Activated CD8-positive, alpha-beta memory T cell treated with anti-CD3 and anti-CD28 coated beads for 1 hour (primary cell): ENCODE measurements at places on chromosomes 7 and 10.

DNA sequence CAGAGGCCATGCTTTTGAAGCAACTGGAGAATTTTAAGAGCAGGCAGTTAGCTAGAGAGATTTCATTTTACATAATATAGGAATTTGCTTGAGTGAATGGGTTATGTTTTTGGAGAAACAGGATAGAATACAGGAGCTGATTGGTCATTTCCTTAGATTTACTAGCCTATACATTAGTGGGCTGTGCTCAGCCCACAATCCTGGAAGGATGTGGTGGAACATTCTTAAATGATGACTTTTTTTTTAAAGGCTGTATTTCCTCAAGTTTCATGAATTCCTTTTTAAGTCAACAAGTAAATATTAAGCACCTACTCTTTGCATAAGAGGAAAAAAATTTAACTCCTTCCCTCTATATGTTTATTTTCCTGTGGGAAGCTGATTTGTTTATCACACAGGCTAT, 314.4 kb upstream of the BMPER start:
- DNase-seq: no peak

GRCh38 chr10:119406601-119407253, 135.8 kb downstream of the RGS10 start:
- no peak for DNase-seq

- no peak for DNase-seq
These were observed 13.5 kb upstream of the TSPAN13 start for GRCh38 chr7:16739863-16740622.

DNA sequence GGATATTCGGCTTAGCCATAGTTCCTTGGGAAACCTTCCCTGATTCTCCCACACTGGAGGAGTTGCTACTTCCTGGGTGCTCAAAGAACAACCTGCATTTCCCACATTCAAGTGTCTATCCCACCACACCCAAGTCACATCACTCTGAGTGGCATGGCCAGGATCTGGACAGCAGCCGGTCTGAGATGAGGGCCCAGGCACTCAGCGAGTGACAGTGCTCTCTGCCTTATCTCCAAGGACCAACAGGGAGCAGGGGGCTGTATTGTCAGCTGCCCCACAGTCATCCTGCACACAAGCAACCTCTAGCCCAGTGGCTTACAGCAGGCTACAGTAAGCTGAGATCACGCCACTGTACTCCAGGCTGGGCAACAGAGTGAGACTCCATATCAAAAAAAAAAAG, 16.1 kb upstream of the SLC18A3 start:
- DNase-seq: no peak

GRCh38 chr7:107622429-107622828, 38.2 kb upstream of the SLC26A4 start:
- DNase-seq: no peak

- DNase-seq: no peak
These were observed 179.5 kb downstream of the CREB5 start for GRCh38 chr7:28591725-28592349.

DNA sequence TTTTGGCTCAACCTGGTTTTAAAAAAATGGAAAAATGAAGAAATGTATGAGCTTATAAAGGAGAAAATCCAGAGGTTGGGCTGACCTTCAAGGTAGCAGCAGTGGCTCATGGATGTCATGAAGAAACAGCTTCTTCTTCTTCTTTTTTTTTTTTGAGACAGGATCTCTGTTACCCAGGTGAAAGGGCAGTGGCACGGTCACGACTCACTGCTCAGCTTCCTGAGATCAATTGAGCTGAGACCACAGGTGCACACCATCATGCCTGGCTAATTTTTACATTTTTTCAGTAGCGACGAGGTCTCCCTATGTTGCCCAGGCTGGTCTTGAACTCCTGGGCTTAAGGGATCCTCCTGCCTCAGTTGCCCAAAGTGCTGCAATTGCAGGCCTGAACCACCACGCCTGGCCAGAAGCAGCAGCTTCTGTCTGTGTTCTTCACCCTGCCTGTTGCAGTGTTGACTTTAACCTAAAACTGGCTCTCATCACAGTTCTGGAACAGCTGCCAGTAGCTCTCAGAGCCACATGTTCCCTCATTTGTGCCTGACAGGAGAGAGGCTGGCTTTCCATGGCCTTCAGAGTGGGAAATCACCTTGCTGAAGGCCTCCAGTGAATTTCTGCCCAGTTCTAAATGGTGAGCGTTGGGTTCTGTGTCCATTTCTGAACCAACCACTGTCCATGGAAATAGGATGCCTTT, 117.7 kb downstream of the PFKFB3 start:
- DNase-seq: no peak

DNA sequence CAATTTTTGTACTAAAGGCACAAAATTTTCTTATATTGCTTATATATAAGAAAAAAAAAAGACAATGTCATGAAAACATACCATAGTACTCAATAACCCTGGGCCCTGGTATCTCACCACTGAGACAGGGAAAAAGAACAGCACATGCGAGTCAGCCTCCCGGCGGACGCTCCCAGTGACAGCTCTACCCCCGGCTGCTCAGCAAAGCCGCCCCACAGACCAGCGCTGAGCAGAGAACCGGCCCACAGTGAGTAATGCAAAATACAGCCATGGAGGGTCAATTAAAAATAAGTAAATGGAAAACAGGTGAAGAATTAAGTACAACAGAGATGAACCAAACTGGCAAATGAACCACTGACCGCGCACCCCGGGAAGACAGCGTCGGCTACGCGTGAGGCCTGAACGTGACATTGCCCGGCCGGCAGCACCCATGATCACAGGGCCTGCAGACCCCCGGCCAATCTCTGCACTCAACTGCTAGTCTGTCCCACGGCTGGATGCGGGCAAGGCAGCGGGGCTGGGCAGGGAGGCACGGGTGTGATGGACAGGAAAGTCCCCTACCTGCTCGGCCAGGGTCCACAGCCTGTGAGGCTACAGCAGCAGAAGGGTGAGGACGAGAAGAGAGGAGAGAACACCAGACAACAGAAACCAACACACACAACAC, 175.9 kb downstream of the ZMYND11 start:
- DNase-seq: no peak

DNA sequence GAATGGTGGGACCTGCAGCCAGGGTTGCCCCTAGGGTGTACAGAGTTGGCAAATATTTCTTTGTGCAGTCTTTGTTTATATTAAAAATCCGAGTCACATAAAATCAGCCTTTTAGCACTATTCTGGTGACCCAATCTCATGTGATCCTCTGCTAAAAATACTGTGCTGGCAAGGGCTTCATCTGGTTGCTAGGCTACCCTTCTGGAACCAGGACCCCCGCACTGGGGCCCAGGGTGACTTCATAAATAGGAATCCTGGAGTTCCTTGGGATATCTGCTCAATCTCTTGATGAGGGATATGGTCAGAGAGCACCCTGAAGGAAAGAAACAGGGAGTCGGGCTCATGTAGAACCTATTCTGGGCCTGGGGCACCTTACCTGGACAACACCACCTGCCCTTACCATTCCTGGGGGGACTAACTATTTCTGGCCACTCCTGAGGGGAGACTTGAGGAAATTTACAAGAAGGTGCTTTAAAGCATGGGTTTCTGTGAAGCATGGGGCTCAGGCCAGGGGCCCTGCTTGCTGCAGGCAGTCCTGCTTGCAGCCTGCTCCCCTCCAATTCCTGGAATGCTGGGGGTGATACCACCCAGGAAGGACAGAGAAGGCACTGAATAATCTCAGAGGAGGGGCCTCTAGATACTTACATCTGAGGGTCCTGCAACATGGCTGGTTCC, 44.7 kb downstream of the SH2D4B start:
- no peak for DNase-seq

DNA sequence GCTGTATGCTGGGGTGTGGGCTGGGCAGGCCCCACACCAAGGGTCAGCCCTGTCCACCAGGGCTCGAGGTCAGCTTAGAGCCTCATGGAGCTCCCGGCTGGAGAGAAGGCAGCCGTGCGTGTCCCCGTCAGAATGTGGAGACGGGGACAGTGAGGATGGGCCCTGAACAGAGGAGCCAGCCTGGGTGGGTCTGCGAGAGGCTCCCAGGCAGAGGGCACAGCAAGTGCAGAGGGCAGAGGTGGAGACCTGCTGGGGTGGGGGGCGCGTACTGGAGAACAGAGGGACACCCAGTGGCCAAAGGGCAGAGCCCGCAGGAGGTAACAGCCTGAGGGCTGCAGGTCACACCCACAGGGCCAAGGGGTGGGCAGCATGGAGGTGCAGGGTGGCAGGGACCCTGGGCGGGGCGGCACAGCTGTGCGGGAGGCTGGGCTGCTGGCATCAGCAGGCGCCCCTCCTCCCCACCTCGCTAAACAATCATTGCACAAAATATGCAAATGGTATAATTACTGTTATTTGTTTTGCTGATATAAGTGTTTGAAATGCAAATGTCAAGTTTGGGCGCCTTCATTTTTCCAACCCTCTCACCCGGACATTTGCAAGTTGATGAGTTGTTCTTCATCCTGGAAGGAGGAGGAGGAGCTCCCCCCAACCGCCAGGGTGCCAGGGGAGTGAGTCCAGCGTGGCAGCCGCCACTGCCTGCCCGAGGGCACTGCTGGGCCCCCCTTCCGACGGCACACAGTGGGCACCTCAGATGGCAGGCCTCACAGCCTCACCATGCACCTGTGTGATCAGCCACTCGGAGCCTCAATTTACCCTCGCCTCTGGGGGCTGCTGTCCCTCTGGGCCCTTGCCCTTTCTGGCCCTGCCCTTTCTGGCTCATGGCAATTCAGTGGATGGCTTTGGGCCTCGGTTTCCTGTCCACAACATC, 35.0 kb downstream of the ELFN1 start:
- no peak for DNase-seq
